ENCODE measurements at places on chromosomes 4 and X.

- no peak for DNase-seq
Observed at GRCh38 chrX:124836786-124837185, 482.9 kb upstream of the TEX13C start.

DNA sequence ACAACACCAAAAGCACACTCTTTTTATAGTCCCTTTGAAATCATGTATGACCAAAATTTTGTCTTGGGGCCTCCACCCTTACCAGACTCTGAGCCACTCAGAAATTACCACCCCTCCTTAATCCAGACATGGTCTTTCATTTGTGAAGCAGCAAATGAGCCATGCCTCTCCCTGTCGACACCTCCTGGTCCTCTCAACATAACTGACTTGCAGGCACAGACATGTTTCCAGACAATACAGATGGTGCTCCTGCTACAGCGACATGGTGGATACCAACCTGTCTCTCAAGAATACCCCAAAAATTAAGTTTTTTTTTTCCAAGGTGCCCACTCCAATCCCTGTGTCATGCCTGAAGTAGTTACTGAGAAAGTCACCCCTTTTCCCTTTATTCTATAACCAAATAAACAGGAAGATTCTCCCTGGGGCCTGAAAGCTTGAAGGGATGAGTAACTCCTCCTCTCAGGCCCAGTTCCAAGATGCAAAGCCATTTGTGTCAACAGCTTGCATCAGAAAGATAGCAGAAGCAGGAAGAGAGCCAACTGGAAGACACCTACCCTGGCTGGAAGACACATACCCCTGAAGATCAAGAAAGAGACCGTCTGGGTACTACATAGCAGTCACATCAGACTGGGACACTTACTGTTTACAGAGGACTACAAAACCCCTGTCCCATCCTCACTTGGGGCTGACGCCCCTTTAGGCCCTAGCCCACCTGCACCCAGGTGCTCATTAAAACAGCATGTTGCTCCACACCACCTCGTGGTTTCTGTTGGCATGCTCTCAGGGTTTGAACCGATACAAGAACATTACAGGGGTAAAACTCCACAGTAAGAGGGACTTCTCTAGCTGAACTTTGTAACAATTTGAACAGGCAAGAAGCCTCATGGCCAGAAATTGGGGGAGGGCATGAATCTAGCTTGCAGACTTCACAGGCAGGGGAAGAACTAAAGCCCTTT lies 5.5 kb upstream of the UGT2B17 start:
- no peak for DNase-seq

GRCh38 chrX:30649859-30650258 lies 3.4 kb upstream of the GK start:
- DNase-seq, result no peak

DNA sequence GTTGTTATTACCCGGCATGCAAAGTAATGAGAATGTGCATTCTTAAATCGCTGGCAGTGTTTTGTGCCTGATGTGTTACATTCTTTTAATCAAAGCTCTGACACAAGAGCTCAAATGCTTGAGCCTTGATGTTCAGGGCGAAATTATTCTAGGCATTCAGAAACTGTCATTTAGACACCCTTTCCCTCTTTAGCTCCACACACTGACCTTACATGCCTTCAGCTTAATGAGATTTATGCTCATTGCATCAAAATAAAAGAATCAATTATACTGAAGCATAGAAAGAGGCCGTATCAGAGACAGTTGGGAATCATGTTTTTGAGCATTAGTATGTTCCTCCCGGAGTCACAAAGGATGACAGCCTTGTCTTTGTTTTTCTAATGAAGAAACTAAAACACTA lies 56.7 kb downstream of the FAM114A1 start:
- DNase-seq, result no peak

- peak; percentile 71 for DNase-seq
Observed at GRCh38 chrX:118975831-118976598, 1.6 kb downstream of the LONRF3 start.

DNA sequence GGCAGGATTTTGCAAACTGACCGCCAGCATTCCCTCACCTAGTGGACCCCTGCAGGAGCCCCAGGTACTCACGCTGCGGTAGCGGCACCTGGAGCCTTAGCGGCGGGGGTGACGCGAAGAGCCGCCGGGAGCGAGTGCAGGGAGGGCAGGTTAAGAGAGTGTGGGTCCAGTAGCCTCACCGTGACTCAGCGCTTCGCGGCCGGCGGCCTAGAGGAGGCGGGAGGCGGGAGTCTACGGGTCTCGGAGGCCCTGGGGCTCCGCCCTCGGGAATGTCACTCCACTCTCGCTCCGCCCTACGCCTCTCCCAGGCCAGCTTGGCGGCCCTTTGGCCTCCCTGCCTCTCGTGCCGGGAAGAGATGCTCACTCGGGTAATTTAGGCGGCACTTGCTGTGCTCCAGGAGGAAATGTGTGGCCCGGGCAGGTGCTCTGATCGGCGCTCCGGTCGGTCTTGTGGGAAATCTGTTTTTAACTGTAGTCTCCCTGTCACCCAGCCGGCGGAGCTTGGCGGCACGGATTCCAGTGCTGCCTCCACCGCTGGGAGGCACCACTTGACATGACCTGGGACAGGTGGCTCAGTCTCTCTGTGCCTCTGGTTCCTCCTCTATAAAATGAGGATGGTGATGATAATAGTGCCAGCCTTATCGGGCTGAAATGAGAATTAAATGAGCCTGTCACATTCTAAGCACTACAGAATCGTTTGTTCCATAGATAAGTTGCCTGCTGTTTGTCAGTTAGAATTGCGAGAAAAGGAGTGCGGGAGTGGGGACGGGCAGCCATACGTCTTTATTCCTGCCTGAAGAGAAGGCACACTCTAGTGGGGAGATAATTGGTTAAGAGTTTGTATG lies at the start of gene PIR:
PIR (minus strand) TSS at position 216 of the 845 bp plus-strand sequence. CDS start 2,076 bp downstream, outside the sequence.
- peak; percentile 94 for DNase-seq

GRCh38 chrX:4179031-4179430 lies 465.6 kb upstream of the PRKX start:
- DNase-seq, result no peak

DNA sequence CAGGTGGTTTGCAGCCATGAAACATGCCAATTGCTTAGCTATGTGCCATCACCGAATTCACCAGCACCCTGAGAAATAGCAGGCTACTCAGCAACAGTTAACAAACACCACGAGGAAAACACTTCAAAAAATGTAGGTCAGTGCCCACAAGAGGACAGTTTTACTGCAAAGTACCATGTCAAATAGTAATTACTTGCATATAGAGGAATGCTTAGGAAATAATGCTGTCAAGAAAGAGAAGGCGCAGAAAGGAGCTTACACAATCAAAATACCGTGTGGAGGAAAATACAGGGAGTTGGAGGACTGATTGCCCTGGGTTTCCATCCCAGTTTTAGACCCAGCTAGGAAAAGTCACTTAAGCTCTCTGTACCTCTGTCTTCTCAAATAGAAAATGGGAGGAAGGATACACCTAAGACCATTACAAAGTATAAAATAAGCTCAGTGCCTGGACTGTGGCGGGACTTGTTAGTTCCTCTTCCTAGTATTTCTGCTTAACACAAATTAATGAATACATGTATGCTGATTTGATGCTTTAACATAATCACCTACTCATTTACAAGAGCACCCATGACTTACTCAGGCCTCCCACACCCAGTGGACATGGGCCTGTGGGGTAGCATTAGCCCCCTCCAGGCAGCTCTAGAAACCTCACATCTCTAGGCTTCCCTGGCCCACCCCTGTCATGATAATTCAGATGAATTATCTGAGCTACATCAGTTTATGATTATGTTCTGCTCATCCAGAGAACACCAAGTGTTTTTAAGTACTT lies 44.5 kb upstream of the IL21 start:
- DNase-seq, result no peak

DNA sequence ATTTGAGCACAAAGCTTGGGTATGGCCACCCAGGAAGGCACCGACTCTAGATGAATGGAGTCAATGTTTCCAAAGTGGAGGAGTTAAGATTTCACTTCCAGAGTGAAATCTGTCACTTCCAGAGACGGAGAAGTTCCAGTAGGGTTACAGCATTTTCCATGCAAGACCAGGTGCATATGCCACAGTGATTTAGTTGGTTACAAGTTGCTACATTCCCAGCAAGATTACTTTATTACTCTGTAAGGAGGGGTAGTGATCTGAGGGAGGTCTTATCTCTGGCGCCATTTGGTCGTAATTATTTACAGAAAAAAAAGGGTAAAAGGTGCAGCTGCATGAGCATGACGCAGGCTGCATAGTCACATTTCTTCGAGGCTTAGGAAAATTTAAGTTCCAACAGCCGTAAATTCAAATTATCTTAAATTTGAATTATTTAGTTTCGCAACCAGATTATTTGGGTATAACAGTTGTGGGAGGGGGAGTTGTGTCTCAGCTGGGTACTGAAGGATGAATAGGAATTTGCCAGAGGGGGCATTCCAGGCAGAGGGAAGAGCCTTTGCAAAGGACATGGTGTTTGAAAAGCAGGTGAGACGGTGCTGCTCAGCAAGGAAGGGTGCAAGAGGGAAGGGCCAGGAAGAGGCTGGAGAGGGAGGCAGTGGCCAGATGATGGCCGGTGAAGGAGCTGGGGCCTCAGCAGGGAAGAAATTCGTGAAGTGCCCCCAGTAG lies 17.4 kb upstream of the AFAP1 start:
- no peak for DNase-seq

GRCh38 chrX:57417827-57418226 lies 131.3 kb downstream of the FAAH2 start:
- no peak for DNase-seq

GRCh38 chr4:56927196-56927595 lies 19.5 kb downstream of the REST start:
- no peak for DNase-seq

- DNase-seq, result no peak
Observed at GRCh38 chr4:88196013-88196365, 37.5 kb upstream of the ABCG2 start.

GRCh38 chr4:115688961-115689360 lies 575.5 kb upstream of the NDST4 start:
- DNase-seq, result no peak

DNA sequence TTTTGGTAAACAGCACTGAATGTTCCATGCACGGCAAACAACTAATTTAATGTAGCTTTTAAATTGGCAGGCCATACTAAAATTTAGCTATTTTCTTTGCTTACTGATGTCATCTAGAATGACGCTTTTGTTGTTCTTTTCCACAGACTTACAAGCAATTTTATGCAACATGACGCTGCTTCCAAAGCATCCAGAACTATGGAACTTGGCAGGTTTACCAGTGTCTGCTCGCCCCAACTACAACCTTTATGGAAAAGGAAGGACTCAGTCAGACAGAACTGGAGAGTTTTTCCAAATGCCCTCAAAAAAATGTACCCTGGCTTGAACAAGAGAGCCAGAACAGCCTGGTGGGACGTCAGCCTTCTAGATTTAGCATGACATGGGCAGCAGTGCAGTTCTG lies 58.7 kb downstream of the ANOS1 start:
- no peak for DNase-seq

DNA sequence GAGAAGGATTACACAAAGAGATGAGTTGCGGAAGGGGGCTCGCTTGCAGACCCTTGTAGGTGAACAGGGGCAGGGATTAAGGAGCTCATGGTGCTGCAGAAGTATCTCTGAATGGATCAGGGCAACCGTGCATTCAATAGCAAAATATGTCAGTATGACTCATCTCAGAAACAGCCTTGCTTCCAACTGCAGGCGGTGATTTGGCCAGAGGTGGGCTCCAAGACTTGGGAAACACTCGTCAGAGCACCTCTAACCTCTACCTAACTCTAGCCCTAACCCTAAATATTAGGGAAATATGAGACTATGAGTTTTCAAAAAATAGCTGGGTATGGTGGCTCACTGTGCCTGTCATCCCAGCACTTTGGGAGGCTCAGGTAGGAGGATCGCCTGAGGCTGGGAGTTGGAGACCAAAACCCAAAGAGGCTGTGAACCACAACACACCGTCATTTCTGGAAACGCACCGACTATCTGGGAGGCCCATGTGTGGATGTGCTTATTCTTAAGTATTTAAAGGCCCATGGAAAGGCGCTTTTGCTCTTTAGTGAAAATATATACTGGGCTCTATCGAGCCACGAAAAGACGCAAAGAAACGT lies 102.6 kb downstream of the DHRSX start:
- DNase-seq, result no peak

DNA sequence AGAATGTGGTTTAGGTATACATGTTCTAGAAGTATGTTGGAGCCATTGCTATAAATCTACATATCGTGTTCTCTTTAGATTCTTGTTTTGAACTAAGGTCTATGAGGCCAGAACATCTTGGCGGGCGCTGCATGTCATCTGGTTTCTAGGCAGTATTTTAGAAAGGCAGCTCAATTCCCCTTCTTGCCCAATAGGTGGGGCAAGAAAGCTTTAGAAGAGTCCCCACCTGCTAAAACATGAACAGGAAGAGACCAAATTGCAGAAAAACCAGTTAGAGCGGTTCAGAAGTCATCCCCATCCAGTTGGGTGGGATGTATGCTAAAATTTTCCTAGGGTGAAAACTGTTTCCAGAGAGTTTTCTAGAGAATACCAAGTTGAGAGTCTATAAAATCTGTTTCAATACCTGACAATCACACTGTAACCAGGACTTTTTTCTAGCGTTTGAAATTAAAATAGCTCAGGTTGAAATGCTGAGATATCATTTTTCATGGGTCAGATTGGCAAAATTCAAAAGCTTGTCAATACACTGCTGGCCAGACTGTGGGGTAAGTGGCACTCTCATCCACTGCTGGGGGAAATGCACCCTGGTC lies 17.5 kb upstream of the SH3KBP1 start:
- DNase-seq, result peak; percentile 78

- no peak for DNase-seq
Observed at GRCh38 chr4:180850318-180850940, 1392.8 kb upstream of the TENM3 start.

DNA sequence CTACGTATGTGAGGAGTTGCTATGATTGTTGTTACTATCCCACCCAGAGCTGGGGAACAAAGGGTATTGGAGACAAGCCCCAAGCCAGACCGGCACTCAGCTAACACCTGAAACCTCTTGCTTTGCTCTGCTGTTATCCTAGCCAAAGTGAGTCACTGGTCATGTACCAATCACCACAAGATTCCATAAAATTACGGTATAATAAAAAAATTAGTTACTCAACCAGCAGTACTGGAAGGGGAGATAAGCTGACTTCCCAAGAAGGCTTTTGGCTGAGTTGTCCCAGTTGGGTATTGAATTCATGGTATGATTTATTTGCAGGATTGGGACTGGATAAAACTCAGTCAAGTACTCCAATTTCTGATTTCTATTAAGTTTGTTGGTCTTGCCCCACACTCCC lies 5.3 kb downstream of the EDA2R start:
- DNase-seq, result no peak

GRCh38 chrX:100652266-100652665 lies 8.3 kb downstream of the SRPX2 start:
- no peak for DNase-seq

GRCh38 chr4:177974461-177974860 lies 532.2 kb upstream of the AGA start:
- no peak for DNase-seq

All from hematopoietic multipotent progenitor cell treated with erythropoietin and hydrocortisone succinate and interleukin-3 and kit ligand, for 4 days (in vitro differentiated cells).